ENCODE measurements at places on chromosomes 11 and 22.

DNA sequence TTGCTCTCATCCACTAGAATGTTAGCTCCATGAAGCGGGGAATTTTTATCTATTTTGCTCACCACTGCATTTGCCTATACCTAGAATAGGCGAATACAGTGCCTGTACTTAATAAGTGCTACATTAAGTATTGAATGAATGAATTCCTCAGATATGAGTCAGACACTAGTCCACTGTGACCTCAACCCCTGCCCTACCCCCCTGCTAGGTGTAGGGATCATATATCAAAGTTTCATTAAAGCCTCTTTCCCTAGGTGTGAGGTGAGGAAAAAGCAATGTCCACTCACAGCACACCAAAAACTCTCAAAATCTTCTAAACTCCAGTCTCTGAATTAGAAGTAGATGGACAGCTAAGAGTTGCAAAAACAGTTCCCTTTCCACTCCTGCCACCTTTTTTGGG lies 9.8 kb upstream of the PSMA1 start:
- DNase-seq = no peak

- DNase-seq = no peak
These were observed 290.0 kb upstream of the CHORDC1 start for GRCh38 chr11:90512846-90513245.

GRCh38 chr11:46675949-46676348 lies 24.5 kb downstream of the ARHGAP1 start:
- no peak for DNase-seq

GRCh38 chr22:46273432-46274148 lies 5.8 kb downstream of the TTC38 start:
- no peak for DNase-seq

GRCh38 chr11:2987881-2988861 lies 4.0 kb downstream of the NAP1L4 start:
- no peak for DNase-seq

GRCh38 chr11:48000432-48000831 lies 20.1 kb downstream of the PTPRJ start:
- DNase-seq = no peak

GRCh38 chr22:45612451-45612901 lies 59.2 kb upstream of the ATXN10 start:
- peak; percentile 25 for DNase-seq

DNA sequence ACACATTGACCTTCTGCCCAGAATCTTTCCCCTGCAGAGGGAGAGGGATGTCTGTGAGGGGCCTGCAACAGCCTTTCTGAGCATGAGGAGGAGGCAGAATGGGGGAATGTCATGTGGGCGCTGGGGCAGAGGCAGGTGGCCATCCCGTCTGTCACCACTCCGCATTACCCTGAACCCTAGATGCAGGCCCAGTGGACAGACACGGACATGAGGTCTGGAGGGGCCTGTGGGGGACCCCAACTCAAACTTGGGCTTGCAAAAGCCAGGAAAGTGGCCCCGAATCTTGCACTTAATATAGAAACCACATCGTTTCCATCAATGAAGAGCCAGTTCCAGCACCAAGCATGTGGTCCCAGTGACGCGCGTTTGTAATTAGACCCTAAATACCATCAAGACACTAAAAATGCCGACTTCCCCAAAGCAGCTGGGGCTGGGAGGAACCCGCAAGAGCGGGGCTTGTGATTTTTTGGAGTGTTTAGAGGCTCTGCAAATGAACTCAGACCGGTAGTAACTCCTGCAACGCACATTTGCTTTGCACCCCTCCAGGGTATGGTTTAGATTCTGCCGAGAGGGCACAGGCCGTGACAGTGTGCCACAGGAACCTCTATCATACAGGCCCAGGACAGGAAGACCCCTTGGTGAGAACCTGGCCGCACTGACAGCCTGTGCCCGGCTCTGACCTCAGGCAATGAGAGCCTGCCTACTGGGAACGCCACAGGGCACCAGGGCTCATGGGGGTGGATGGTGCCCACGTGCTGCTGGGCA lies 109.3 kb downstream of the CTTN start:
- DNase-seq = no peak

- DNase-seq = no peak
These were observed 780.6 kb downstream of the OPCML start for GRCh38 chr11:132751516-132752250.

DNA sequence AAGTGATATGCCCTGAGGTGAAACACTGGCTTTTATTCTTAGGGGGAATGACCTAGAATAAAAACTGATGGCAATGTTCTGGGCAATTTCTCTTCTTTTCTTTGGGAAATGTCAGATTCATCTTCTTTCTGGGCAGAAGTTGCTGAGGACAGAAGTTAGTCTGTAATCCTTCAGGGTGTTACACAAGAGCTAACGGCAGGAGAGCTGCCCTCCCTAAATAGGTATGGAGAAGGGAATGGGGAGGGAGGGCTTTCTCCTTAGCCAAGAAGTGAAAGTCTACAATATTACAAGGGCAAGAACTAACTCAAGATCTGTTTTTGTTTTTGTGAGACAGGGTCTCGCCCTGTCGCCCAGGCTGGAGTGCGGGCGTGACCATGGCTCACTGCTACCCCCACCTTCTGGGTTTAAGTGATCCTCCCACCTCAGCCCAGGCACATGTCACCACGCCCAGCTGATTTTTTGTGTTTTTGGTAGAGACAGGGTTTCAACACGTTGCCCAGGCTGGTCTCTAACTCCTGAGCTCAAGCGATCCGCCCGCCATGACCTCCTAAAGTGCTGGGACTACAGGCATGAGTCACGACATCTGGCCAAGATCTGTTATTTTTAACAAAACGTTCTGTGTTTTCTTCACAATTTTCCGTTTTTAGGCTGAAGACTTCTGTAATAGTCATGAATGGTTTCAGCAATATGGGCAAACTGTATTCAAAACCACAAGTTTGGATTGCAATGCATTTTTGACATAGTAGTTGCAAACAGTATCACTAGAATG lies 7.2 kb downstream of the PIWIL4 start:
- peak; percentile 46 for DNase-seq

DNA sequence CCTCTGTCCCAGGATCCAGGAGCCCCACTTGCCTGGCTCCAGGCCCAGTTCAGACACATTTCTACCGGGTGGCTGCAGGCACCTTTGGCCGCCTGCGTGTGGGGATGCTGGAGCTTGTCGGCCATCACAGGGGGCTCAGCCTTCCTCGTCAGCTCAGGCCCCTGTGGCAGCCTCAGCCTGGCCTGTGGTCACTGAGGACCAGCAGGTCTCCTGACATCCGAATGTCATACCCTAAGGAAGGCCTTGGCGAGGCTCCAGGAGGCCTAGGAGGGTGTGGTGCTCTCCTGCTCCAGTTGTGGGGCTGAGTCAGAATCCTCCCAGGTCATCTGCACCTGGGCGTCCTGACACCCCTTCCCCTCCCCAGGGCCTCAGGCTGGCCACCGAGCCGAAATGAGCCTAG lies 14.9 kb upstream of the SOX10 start:
- DNase-seq = no peak

DNA sequence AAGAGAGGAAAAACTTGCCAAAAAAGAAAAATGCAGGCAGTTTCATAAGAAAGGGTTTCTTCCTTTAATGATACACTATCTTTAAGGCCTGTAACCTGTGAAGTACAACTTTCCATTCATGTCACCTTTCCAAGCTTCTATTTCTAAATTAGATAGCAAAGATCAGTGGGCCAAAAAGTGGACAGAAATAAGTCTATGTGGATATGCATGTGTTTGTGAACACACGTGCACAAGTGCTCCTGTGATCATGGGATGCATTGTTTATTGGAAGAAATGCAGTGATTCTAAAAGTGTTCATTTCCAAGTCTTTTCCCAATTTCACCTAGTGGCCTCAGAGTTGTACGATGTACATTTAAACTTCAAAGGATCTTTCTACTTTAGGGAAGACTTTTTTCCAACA lies 230.0 kb upstream of the BLID start:
- no peak for DNase-seq

DNA sequence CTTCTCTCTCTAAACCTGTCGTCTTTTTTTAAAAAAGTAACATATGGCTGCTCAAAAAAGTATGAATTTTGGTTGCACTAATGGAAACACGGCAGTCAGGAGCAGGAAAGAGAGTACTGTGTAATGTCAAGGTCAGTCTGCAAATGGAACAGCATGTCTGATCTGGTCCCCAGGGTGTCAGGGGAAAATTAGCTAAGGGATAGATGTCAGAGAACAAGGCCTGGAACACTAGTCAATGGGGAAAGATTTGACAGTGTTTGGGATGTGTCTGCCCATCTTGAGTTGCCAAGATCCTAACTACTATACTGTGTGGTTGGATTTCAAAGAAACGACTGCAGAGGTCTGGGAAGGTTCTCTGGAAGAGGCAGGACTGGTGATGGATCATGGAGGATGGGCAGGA lies 65.7 kb upstream of the PHOX2A start:
- no peak for DNase-seq

DNA sequence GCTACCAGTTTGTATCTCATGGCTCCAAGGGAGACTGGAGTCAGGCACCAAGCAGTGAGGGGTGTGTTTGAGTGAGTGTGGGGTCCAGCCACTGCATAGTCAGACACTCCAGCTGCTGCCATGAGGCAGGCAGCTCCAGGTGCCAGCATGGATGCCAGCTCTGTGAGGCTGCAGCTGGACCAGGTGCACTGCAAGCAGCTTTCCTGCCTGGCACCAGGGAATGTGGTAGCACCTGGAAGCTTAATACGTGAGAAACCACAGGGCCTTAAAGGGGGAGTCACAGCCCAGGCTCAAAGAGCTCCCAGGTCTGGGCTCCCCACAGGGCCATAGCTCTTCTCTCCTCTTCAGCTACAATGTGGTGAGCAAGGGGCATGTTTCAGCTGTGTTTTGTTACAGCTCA lies 817.8 kb upstream of the LUZP2 start:
- DNase-seq = no peak

GRCh38 chr11:2578929-2579270 lies 120.9 kb downstream of the KCNQ1OT1 start:
- no peak for DNase-seq

DNA sequence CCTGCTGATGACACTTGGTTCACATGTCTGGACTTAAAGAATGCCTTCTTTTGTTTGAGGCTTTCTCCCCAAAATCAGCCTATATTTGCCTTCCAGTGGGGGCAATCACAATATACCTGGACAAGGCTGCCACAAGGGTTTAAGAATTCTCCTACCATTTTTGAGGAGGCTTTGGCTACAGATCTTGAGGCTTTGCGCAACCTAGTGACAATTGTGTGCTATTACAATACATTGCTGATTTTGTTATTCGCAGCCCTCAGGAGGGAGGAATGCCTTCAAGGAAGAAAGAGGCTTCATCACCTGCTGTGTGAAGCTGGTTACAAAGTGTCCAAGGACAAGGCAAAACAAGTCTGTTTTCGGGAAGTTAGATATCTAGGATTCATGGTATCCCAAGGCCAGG lies 50.8 kb upstream of the OR4C15 start:
- DNase-seq = peak; percentile 47

- peak; percentile 53 for DNase-seq
These were observed 72.4 kb upstream of the FGF3 start for GRCh38 chr11:69891421-69892236.

- peak; percentile 37 for DNase-seq
These were observed 6.2 kb downstream of the KCNQ1OT1 start for GRCh38 chr11:2693271-2694261.

- DNase-seq = no peak
These were observed 21.6 kb downstream of the LRRC55 start for GRCh38 chr11:57203359-57203758.

DNA sequence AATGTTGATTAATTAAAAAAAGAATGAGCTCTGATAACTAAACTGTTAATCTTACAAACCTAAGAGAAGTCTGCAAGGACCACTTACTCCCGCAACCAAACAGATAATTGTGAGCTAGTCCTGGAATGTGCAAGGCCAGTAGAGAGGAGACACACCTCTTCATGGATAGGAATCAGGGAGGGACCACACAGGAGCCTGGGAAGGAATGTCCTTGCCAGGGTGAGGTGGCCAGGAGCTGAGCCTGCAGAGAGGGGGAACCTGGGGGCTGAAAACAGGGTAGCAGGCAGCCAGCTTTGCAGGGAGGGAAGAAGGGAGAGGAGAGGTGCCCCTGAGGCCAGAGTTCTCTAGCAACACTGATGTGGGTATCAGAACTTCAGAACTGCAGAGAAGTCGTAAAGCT lies 9.4 kb upstream of the NLRP10 start:
- DNase-seq = no peak

- no peak for DNase-seq
These were observed 144.4 kb downstream of the GRIA4 start for GRCh38 chr11:105754260-105754659.

DNA sequence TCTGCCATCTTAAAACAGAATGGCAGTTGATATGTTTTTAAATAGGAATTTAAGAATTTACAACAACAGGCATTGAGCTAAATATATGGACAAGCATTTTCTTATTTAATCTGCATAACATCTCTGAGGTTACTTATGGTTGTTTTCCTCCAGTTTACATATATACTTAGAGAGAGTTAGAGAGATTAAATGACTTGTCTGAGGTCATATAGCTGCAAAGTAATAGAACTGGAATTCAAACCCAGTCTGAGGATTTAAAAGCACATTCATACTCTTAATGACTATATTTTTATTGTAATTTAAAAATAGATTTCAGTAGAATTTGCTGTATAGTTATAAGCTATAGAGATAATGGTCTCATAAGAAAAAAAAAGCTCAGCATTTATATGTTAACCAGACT lies 81.4 kb upstream of the GRIK4 start:
- no peak for DNase-seq

- DNase-seq = no peak
These were observed 1476.1 kb downstream of the BRD1 start for GRCh38 chr22:48351376-48352085.

GRCh38 chr11:57764566-57764965 lies 3.0 kb downstream of the CTNND1 start:
- DNase-seq = no peak

DNA sequence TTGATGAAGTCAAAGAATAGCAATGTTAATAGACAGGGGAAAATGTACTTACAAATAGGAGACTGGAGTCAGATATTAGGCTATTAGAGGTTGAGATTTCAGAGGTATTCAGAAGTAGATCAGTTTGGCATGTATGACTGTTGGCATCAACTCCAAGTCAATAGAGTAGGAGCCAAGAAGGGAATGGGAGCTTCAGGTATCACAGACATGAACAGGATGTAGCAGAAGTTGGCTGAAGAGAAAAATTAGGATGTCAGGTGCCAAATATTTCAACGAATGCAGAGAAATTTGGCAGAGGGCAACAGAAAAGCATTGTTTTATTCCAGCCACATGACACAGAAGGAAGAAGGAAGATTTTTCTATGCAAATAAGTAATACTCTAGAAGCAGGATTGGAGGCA lies 69.7 kb downstream of the GLYATL1 start:
- no peak for DNase-seq

- DNase-seq = no peak
These were observed 36.3 kb downstream of the ASRGL1 start for GRCh38 chr11:62373464-62374119.

- DNase-seq = no peak
These were observed 188.9 kb upstream of the SESN3 start for GRCh38 chr11:95419915-95420314.

DNA sequence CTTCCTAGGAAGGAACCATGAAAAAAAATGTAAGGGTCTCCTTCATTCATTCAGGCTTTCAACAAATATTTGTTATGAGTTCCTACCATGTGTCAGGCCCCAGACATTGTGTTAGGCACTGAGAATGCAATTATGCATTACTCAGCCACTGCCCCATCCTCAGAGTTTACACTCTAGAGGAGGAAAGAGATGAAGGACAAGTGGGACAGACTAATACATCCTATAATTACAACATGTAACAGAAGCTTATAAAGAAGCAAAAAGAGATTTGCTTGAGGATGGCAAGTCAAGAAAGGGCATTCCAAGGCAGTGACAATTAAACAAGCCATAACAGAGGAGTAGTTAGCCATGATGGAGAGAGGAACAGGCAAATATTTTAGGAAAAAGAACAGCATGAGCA lies 78.6 kb downstream of the FAM168A start:
- DNase-seq = no peak

- DNase-seq = no peak
These were observed 76.5 kb downstream of the PDE2A start for GRCh38 chr11:72597721-72598120.

Measured in SK-MEL-5 (cell line).